ENCODE measurements at places on chromosomes 5 and 9.

DNA sequence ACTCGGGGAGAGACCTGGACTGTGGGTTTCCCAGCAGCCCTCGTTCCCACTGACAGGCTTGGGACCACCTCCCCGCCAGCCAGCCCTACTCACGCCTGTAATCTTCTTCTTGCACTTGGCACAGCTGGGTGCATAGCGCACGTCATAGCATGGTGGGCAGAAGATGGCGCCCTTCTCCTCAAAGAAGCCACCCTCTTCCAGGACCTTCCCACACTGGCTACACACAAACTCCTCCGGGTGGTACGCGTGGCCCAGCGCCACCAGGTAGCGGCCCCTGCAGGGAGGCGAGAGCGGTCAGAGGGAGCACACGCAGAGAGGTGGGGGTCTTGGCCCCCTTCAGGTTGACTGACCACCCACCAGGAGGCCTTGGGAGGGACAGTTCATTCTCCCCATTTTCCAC lies 9.4 kb downstream of the PDLIM7 start:
- no peak for DNase-seq

- DNase-seq, result no peak
Measured at GRCh38 chr5:16806711-16807546, 129.2 kb downstream of the MYO10 start.

- DNase-seq, result peak; percentile 50
Measured at GRCh38 chr9:89278997-89279739, 31.8 kb upstream of the CKS2 start.

DNA sequence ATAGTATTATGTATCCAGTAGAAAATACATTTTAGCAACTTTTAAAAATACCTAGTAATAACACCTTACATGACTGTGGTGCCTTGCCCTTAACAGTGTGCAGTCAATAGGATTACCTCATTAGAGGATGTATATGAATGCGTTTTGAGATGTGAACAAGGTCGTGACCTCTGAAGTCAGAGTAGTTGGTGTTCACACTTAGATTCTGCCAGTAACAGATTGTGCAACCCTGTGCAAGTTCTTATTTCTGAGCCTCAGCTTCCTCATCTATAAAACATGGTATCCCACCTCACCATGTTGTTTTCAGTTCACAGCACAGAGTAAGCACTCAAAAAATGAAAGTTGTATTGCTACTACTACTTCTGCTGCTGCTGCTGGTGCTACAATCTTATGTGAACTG lies 347.3 kb downstream of the KDM4C start:
- DNase-seq, result no peak

DNA sequence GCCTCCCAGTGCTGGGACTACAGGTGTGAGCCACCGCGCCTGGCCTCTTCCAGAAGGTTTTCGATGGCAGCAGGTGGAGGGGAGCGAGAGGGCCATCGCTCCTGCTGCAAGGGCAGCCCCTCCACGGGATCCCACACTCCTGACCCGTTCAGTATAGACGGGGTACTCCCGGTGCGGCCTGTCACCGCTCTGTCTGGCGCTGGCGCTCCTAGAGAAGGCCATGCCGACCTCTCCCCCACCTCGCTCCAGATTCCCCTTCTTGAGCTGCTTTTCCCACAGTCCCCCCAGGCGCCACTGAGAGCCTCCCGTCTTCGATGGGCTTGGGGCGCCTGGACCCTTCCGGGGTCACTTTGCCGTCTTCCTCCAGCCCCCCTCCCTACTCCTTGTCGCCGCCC lies 4.3 kb upstream of the SQSTM1 start:
- no peak for DNase-seq

DNA sequence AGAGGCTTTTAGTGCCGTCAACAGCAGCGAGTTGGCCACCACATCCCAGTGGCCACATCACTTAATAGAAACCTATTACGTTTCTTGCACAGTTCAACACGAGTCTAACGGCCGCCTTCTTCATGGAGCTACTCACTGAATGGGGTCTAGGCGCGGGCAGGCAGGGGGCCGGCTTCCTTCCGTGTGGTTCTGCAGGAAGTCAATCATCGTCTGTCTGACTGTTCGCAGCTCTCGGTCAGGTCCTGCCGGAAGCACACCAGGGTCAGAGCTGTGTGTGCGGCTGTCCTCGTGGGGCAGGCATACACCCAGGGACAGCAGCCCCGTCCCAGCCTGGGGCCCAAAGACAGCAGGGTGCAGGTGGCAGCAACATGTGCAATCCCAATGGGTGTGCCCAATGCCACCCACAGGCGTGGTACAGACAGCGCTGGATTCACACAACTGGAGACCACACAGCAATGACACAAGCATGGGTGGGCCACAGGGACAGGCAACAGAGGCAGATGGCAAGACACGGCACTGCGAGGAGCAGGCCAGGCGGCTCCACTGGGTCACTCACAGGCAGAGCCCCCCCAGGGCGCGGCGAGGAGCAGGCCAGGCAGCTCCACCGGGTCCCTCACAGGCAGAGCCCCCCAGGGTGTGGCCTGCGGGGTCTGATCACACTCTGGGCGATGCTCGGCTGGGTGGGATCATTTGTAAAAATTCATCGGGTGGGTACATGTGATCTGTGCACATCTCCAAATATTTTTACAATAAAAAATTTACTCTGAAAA lies 19.1 kb upstream of the LHX3 start:
- no peak for DNase-seq

DNA sequence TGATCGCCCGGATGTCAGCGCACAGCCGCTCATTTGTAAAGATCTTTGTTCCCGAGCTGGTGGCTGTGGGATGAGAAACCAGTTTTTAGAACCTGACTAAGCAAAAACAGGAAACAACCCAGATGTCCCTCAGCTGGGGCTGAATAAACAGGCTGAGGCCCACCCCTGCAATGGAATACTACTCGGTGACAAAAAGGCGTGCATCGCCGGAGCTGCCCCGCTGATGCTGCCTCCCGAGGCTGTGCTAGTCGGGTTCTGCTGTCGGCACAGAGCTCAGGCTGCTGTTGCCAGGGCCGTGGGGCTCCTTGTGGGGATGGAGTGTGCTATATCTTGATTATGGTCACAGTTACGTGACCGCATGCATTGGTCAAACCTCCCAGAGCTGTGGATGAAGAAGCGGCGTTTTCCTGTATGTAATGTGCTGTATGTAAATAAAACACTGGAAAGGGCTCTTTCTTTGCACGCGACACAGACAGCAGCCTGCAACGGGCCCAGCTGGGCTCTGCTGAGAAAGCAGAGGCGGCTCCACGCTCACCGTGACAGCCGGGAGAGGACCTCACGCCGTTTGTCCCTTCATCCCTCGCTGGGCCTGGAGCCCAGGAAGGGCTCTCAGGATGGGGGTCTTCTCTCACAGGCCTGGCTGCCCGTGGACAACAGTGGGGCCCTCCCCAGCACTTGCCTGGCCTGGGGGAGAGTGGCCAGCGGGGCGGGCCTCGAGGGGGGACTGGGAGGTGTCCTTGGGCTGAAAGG lies 51.5 kb upstream of the RNU6ATAC start:
- no peak for DNase-seq

DNA sequence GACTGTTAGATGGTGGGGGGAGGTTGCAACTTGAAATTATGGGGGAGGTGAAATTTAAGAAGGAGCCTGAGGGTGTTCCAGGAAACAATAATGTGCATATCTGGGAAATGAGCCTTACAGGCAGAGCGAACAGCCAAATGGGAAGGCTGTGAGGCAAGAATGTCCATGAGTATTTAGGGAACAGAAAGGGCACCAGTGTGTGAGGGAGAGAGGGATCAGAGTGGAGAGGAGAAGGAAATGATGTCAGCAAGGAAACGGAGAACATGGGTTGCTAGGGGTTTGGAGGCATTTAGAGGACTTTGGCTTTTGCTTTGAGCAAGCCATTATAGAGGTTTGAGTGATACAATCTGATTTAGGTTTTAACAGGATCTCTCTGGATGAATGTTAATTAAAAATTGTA lies 285.4 kb downstream of the TLE4 start:
- DNase-seq, result no peak

DNA sequence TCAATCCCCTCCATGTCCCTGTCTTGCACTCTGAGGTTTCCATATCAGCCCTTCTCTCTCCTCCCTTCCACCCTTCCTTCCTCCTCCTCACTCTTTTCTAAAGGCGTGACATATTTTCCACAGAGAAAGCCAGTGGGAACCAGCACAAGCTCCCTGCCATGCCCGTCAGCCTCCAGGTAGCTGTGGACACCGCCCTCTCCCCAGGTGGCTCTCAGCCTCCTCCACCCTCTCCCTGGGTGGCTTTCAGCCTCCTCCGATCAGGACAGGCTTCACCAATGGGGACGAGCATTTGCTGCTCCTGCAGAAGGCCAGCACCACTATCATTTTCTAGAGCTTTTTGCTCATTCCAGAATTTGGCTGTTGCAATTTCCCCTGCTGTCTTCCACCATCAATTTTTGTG lies 236.6 kb downstream of the GADD45G start:
- no peak for DNase-seq

GRCh38 chr9:26181836-26182235 lies 503.6 kb upstream of the TUSC1 start:
- DNase-seq, result no peak

- DNase-seq, result peak; percentile 35
Measured at GRCh38 chr5:62306896-62307689, 1.1 kb downstream of the KIF2A start.

DNA sequence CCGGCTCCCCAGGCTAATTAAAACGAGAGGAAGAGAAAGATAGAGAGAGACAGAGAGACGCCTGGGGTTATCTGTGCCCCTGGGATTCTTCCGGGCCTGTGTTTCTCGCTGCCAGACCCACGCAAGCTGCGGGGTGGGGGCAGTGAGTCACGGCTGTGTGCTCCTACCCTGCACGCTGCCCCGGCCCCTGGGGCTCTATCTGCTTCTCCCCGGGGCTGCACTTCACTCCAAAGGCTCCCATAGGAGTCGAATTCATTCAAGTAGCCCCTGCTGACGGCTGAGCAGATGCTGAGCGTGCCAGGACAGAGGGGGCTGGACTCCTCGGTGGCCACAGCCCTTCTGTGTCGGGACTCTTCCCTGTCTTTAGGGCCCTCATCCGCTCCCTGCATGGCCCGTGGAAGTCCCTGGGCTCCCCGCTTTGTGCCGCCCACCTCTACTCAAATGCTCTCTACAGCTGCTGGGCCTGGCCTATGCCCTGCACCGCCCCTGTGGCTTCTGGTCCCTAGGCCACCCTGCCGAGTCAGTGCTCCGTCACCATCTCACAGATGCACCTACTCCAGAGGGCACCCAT lies 22.8 kb downstream of the SARDH start:
- no peak for DNase-seq

DNA sequence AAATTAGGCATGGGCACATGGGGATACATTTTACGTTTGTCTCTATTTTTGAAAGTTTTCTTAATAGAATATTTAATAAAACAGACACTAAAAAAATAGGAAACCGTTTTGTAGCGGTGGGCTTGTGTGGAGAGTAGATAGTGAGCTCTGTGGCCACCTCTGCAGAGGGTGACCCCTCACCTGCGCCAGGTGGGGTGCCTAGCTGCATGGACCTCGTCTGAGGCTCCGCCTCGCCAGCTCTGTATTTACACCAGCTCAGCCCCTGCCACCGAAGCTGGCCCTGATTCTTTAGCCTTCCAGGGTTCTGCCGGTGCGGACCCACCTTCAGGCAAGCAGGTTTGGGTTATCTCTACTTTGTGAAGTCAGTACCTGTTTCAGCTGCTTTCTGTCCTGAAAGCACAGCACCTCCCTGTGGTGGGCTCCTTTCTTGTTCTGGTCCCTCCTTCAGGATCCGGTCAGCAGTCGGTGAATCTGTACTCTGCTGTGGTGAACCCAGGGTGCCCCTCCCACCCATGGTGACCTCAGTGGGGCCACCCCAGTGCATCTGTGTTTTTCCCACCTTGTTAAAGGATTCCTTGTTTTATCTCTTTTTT lies 105.2 kb upstream of the CACNA1B start:
- no peak for DNase-seq

- no peak for DNase-seq
Measured at GRCh38 chr5:129027260-129027659, 62.0 kb downstream of the SLC27A6 start.

DNA sequence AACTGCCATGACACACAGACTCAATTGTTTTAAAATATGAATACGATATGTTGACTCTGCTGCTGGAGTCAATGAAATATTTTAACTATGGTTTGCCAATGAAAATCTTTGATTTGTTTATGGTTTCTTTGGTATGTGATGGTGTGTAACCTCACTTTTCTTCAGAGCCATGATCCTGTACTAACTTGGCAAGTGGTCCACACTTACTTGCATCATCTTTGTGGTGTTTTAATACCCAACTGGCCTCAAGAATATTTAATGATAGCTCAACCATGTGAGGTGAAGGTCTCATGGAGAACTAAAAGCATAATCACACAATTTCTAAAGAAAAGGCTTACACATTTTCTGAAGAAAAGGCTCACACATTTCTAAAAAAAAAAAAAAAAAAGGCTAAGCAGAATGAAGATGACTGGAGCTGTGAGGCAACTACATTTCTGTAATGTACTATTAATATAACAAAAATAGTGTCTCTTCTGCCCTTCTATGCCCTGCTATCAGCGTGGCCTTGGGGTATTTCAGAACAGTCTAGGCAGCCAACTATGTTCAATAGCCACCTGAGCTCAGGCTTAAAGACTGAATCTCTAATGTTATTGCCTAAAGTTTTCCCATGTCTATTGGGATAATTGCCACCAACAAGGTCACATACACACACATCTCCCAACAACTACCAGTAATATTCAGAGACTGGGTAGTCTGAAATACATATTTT lies 395.0 kb downstream of the MLLT3 start:
- DNase-seq, result no peak

DNA sequence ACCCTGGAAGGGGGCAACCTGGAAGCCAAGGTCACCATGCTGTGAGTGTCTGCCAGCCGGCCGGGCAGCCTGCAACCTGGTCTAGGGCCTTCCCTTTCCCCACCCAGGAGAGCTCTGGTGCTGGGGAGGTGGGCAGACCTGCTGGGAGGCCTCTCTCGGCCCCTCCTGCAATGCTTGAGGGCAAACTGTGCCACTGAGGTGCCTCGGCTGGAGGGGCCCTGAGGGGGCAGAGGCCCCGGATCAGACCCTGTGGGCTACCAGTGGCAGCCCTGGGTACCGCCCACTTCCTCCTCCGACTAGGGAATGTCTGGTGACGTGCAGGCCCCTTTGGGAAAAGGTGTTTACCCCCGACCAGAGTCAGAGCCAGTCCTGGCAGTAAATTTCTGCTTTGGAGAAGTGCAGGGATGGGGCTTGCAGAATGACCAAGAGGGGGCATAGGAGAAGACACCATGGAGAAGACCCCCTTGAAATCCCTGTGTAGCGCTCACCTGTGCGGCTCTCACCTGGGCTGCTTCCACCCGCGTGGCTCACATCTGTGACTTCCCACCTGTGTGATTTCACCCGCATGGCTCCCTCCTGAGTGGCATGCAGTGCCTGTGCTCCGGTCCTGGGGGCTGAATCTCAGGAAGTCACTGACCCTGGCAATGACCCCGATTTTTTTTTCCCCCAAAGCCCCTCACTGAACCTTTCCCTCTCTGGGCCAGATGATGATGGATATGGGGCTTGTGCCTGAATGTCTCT lies 1.1 kb downstream of the LCN1 start:
- DNase-seq, result no peak

Measured in right renal pelvis (tissue), 4 donors.